ENCODE measurements at places on chromosomes 5 and 9.

DNA sequence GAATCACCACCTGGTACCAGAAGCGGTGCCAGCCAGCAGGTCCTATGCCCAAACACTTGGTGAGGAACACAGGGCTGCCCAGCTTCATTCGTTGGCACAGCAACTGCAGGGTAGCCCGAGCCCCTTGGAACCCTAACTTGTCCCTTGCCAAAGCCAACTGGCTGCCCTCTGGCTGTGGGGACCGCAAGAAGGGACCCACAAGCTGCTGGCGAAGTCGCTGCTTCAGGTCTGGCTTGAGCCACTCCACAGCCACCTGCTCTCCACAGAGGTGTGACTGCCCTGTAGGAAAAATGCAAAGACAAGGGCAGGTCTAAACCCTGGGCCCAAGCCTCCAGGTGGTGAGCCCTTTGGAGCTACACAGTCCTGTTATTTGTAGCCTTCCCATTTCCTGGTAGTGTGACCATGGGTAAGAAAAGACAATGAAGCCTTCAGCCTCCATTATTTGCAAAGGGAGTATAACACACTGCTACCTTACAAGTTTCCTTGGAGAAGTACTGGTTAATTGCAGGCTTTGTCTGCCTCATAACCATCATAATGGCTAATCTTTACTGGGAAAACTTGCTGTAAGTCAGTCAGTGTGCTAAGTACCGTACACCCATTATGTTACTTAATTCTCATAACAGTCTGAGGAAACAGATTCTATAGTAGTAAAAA is 1.8 kb downstream of the DND1 start:
- no peak for DNase-seq

GRCh38 chr9:119986205-119986604 is 593.8 kb downstream of the CDK5RAP2 start:
- DNase-seq = no peak

- no peak for DNase-seq
These were observed 229.9 kb upstream of the RIOK2 start for GRCh38 chr5:97412959-97413358.

GRCh38 chr5:4230786-4231641 is 635.4 kb downstream of the IRX1 start:
- no peak for DNase-seq

DNA sequence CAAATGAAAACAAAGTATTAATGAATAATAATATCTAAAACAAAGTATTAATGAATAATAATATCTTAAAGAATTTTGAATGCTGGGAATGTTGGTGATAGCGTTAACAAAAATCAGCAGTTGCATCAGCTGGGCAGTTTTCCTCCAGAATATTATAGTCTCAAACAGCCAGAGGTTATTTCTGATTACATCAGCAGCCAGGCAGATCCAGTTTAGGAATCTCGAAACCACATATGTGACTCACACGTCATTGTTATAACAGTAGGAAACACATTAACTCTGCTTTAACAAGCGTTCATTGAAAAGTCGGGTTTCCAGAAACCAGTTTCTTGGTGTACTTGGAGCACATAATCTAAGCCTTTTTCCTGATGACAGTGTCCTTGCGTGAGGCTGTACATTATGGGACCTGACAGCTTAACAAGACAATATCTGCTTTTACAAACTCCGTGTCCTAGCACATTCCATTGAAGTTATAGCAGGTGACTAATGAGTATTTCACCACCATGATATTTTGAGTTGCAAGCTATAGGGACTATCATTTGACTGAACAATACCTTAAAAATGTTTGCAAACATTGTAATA is 559.5 kb upstream of the KLF4 start:
- no peak for DNase-seq

DNA sequence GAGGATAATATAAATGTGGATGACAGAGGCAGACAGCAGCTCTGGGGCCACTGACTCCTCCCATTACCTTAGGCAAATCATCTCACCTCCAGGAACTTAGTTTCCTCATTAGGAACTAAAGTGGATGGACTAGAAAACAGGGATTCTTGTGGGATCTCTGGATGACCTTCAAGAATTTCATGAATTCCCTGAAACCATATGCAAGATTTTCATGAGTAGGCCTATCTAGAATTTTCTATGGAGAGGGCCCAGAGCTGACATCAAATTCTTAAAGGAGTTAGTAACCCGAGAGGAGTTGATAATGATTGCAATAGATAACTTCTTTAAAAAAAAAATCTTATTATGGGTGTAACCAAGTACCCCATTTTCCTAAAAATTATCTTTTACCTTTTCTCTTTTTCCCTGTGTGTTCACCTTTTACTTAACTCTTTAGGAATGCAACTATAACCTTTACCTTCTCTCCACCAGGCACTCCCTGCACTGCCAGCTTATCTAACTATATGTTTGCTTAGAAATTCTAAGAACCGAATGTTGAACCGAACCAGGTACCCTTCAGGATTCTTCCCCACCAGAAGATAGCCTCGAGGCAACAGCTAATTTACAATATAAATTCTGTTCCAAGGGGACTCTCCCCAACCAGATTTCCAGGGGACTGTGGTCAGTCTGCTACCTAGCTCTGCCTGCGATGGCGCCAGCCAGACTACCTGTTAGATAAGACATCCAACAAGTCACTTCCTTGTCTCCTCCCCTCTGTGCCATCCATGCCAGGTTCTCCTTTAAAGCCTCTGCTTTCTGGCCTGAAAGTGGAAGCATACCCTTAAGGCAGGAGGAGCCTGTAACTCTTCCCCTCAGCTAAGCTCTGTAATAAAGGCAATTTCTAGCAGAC is 86.0 kb downstream of the GCNT4 start:
- DNase-seq = no peak

DNA sequence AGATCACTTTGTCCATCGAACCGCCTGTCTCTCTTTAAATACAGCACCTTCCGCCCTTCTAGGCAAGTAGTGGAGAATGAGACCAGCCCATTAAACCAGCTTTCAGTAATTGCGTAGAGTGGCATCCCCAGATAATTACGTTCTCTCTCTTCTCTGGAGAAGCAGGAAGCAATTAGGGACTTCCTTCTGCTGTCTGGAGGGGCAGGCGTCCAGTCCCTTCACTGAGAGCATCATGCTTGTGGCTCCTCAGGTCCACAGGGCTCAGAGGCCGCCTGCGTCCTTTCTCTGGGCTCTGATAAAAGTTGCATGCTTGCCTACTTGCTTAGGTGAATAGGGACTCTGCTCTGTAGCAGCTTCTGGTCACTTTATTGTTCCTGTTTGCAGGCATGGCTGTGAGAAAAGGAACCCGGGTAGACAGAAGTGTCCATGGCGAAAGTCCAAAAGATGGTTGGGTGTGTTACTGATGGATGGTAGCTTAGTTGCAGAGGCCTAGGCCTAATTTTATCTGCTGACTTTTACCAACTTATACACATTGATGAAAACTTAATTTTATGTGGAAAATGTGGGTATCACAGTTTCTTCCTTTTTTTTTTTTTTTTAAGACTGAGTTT is 299.1 kb upstream of the PANK3 start:
- DNase-seq = no peak

GRCh38 chr5:74587300-74587699 is 53.2 kb downstream of the ENC1 start:
- no peak for DNase-seq

GRCh38 chr9:85502815-85503655 is 238.7 kb downstream of the AGTPBP1 start:
- DNase-seq = no peak

DNA sequence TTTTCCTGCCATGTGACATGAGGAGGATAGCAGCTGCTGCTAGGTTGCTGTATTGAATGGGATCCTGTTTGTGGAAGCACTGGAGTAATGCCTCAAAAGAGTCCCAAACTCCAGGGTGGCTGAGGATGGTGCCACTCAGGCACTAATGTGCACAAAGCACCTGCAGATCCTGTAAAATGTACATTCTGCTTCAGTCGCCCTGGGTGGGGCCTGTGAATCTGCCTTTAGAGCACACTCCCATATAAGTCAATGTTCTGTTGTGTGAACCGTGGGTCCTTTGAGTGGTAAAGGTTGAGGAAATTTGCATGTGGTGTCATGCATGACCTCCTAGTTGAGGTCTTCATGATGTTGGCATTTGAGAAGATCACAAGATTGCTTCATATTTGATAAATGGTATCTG is 31.6 kb upstream of the ANKRD18A start:
- DNase-seq = no peak

- no peak for DNase-seq
These were observed 48.4 kb upstream of the AFAP1L1 start for GRCh38 chr5:149223081-149223848.

GRCh38 chr5:133746834-133747233 is 134.5 kb upstream of the FSTL4 start:
- DNase-seq = no peak

- DNase-seq = no peak
These were observed 9.6 kb downstream of the HMCN2 start for GRCh38 chr9:130275156-130275555.

- no peak for DNase-seq
These were observed 9.6 kb upstream of the AMBP start for GRCh38 chr9:114087721-114088120.

DNA sequence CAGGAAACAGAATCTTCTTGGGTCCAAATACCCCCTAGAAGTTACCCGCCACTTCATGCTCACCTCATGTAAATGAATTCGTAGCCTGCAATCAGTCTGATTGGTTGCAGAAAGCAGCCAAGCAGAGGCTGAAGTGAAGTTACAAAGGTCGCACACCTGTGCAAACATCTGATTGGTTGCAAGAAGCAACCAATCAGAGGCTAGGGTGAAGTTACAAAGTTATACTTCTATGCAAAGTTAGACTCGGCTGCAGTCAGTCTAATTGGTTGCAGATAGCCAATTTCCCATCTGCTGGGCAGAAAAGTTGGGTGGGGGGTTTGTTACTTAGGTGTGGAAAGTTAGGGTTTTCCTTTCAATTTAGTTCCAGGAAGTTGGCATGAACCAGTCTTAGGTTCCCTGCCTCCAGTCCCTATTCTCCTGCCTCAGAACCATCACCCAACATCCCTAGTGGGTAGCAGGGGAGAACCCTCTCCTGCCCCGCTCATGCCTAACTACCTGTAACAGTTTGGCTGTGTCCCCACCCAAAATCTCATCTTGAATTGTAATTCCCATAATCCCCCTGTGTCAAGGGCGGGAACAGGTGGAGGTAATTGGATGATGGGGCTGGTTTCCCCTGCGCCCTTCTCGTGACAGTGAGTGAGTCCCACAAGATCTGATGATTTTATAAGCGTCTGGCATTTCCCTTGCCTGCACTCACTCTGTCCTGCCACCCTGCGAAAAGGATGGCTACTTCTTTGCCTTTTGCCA is 1.2 kb upstream of the RUSC2 start:
- DNase-seq = no peak

DNA sequence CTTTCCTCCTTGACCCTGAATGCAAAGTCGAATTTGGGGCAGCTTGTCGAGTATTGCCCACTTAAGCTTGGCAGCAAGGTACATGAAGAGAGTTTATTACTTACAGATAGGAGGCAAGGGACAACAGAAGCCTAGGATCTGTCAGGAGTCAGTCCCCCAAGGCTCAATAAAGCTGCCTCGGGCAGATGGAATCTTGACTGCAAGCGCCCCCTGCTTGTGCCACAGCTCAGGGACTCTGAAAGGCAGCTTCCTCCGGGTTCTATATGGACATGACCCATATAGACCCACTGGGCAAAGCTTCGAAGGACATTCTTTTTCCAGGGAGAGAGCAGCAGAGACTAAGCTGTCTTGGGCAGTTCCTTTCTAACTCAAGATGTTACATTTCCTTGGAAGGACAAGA is 971.5 kb downstream of the EFNA5 start:
- DNase-seq = no peak

GRCh38 chr9:80320480-80320879 is 748.7 kb downstream of the TLE4 start:
- no peak for DNase-seq

DNA sequence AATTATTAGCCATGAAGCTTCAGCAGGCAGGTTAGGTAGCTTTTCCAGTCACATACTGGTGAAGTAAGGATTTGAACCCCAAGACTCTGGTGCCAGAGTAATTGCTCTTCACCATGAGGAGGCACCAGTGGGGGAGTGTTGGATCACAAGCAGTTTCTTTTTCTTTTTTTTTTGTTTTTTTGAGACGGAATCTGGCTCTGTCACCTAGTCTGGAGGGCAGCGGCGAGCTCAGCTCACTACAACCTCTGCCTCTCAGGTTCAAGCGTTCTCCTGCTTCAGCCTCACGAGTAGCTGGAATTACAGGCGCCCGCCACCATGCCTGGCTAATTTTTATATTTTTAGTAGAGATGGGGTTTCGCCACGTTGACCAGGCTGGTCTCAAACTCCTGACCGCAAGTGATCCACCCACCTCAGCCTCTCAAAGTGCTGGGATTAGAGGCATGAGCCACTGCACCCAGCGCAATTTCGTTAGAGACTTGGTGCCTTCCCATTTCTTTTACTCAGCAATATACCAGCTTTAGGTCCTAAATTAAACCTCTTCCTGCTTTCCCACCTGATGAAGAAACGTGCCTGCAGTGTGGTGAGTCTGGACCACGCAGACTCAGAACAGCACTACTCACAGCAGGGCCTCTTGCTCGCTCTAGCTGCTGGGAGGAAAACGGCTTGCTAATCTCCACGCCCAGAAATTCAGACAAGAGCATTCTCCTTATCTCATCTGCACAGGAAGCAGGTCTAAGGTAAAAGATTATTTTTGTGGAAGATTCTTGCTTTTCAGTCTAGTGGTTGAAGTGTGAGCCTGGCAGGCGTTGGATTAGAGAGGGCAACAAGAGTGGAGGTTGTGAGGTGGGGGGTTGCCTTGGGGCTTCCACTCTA is at the start of gene S100Z:
S100Z (plus strand) TSS at position 596 of the 873 bp plus-strand sequence. CDS start 25,346 bp downstream, outside the sequence.
- DNase-seq = no peak

GRCh38 chr5:15027764-15028163 is 156.2 kb upstream of the ANKH start:
- no peak for DNase-seq

- no peak for DNase-seq
These were observed at the start of gene GDNF for GRCh38 chr5:37839407-37840052. TSS of gene GDNF (minus strand) at chr5:37840041. CDS start at chr5:37834796, 5,245 bp downstream.

DNA sequence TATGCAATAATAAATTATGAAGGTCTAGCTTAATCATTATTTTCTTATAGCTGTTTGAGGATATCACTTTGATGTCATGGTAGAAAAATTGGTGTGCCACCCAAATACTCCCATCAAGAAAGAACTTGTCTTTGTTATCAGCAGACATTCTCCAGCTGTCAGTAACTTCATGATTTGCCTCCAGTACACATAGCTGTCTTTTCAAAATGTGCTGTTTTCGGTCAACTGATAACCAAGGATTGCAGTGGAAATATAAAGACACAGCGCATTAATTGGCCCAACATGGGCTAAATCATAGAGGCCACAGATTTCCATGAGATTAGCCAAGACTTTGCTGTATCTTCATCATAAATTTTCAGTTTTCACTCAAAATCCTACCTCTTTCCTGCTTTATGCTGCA is 993.5 kb upstream of the SEMA6A start:
- DNase-seq = no peak

DNA sequence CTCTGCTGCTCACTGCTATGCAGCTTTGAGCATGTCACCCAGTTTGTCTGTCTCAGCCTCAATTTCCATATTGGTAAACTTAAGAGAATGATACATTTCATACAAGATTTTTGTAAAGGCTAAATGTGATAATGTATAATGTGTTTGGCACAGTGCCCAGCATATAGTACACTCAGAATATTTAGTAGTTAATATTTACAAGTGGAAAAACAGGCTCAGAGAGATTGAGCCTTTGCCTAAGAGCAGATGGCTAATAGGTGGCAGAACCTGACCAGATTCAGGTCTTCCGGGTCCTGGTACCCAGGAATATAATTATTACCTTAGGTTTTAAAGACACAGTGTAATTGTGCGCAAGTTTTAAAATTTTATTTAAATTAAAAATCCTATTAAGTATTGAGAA is 46.8 kb upstream of the KIAA1958 start:
- DNase-seq = no peak
